Pulmonary artery endothelial cell (primary cell): ENCODE measurements at places on chromosomes 7 and 10.
A peak's percentile ranks its signal among the peaks of the same experiment; 100 is the strongest.

- no peak for DNase-seq
These were observed 23.5 kb downstream of the HEPACAM2 start for GRCh38 chr7:93202594-93203250.

GRCh38 chr7:149642589-149642988, 130.8 kb downstream of the ZNF467 start:
- no peak for DNase-seq

DNA sequence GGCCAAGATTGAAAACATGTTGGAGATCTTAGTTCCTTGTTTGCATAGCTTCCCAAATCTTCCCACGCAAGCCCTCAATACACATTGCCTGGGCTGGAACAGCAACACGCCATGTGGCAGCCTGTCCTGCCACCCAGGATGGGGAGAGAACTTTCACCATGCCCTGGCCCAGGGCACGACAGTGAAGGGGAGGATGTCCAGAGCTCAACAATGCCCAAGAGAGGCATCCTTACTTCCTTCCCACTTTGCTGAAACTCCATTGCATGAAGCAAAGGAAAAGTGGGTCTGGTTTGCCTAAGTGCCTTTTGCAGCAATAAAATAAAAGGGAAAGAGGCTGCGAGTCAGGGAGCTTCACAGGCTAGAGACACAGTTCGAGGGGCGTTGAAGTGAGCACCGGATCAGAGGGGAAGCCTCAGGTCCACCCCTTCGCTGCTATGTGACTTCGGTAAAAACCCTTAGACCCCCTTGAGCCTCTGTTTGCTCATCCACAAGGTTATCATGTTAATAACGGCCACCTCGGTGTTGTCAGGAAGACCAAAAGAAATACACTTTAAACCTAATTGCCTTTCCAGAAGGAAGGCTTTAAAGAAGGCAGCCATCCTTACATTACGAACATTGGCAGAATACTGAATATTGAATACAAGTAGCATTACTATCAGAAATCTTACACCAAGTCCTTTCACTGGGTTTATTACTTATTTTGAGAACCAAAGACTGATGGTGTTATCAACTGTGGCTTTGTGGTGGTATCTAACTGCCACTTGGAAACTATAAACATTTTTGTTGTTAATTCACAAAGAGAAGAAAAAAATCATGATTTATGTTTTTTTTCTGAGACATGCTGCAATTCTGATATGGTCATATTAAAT, 133.3 kb downstream of the ICA1 start:
- no peak for DNase-seq

DNA sequence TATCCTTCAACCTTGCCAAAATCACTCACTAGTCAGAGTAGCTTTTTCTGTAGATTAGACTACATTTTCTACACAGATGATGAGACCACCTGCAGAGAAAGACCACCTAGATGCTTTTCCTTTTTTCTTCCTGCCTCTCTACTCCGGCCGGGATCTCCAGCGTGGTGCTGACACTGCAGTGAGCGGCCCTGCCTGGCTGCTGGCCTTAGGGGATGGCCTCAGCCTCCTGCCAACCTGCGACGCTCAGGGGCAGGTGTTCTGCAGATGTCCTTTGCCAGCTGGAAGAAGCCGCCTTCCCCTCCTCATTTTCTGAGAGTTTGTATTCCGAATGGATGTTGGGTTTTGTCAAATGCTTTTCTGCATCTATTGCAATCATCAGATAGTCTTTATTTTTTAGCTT, 43.5 kb upstream of the NKX6-2 start:
- no peak for DNase-seq

GRCh38 chr7:537911-538634, 18.4 kb upstream of the PDGFA start:
- peak; percentile 71 for DNase-seq

GRCh38 chr7:155236386-155236785, 61.3 kb upstream of the INSIG1 start:
- DNase-seq, result no peak

DNA sequence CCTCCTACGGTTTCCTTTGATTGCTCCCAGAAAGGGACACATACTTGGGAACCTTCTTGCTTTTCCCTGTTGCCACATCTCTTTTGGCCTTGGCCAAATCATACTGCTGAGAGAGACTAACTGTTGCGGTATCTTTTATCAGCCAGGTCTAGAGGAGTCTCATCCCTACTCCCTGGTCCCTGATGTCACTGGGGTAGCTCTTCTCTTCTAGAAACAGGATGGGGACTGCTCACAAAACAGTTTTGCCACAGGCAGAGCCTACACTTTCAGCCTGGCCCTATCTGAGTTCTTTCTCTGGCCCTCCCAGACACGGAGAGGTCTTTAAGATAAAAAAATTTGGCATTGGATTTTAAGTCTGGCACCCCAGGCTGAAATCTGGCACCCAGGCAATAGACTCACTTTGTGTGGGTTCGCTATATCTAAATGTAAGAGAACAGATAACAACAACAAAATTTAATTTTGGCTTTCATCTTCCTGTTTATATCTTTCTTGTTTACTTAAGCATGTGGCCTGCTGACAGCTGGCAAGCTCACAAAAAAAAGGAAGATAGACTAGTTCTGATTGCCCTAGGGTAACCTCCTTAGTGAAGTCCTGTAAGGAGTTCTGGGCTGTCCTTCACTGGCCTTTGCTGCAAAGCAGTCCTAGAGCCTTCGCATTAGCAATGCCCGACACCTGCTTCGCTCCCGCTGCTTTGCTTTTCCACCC, 228.3 kb upstream of the NPVF start:
- no peak for DNase-seq

- DNase-seq, result no peak
These were observed 77.8 kb downstream of the TEX36 start for GRCh38 chr10:125605167-125605566.

GRCh38 chr7:76301000-76301399, 1.5 kb upstream of the HSPB1 start:
- DNase-seq, result no peak

DNA sequence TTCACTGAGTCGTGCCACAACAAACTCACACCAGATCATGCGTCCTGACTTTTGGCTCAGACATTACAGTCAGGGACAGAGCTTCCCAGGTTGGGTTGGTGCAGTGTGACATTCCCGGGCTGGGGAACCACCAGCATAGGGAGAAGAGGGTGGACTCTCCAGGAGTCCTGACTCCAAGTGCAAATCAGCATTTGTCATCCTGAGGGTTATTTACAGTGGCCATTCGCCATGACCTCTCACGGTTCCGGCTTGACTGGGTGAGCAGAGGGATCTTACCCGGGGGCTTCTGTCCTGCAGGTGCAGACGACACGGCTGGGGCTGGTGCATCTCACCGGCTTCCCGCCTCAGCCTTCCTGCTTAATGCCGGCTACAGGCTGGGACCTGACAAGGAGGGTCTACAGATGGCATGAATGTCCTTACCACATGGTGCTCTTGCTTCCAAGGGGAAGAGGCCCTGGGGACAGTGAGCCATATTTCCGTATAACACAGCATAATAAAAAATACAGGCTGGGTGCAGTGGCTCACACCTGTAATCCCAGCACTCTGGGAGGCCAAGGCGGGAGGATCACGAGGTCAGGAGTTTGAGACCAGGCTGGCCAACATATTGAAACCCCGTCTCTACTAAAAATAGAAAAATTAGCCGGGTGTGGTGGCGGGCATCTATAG, 12.5 kb upstream of the INTS1 start:
- DNase-seq, result no peak

- no peak for DNase-seq
These were observed 14.8 kb downstream of the LRRC27 start for GRCh38 chr10:132346806-132347205.

- no peak for DNase-seq
These were observed 203.7 kb downstream of the SORCS1 start for GRCh38 chr10:106960812-106961211.

DNA sequence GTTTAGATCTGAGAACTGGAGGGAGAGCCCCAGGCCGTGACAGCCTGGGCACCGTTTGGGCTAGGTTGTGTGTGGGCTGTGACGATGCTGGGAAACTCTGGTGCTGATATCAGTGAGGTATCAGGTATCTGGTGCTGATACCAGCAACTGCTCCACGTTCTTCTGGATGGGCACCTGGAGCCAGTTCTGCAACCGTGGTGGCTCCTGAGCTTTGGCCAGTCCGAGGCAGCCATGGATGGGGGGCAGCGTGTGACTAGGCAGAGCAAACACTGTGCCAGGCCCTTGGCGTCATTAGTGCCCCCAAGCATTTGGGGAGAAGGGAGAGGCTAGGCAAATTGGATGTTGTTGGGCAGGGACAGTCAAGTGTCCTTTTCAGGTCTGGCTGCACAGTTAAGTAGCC, 57.9 kb downstream of the ZNF467 start:
- DNase-seq, result no peak

GRCh38 chr10:43396928-43397624, 11.9 kb downstream of the HNRNPF start:
- DNase-seq, result no peak

DNA sequence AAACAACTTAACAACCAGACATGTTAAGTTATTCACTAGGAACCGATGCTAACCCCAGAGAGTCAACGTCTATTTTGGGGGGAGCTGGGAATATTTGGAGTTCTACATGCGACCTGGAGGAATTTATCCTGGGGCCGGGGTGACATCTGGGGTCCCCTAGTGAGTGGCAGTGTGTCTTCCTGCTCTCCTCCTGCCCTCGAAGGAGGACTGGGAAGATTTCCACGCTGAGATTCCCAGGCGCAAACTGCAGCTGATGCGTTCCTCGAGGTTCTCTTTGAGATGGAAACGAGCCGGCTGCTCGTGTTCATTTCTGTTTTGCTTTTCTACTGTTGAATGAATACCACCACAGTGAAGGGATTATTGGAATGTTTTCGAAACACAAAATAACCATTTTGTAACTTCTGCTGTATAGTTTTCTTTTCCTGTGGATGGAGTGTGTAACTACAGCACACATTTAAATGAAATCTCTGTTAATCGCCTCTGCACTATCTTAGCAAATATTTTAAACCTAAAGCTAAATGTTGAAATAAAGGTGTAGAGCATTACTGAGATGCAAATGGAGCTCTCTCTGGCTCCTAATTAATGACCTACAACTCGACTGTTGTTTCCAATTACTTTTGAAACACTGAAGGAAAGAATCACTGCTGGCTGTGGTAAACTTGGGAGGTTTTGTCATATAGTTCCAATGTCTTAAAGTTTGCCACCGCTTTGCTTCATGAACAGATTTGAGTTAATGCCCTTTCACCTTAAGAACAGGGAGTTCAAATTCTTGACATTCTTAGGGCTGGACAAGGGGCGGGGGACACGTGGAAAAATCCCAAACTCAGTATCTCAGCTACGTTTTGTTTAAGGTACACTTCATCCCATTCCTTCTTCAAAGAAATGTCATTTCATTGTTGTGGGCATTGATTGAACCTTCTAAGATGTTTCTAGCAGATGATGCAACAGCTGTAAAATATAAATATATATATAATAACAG, 21.1 kb downstream of the GATA3 start:
- no peak for DNase-seq

GRCh38 chr7:55252386-55252785, 112.8 kb upstream of the LANCL2 start:
- no peak for DNase-seq

- no peak for DNase-seq
These were observed 172.2 kb upstream of the FERD3L start for GRCh38 chr7:19317461-19317860.

DNA sequence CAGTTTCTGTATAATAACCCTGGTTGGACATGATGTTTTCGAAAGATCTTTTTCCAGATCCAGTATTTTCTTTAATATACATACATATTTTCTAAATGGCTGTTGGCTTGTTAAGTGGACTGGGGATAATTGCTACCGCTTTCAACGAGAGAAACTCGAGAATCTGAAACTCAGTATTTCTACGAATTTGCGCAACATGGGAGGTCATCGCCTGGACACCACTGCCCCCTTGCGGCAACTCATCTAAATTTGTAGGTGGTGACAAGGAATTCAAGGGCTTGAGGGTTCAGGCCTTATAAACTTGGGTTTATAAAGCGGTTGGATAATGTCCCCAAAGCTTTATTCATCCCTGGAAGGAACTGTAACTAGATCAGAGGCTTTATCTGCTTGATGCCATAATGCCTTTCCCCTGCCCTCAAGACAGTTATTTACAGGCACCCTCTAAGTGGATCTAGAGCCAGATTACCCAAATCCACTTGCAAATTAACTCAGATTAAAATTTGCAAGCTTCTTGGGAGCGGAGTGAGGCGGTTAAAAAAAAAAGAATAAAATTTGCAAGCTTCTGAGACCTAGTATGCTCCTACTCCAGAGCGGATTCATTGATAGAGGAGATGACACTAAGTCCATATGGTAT, 21.3 kb upstream of the KCNK18 start:
- peak; percentile 33 for DNase-seq

- no peak for DNase-seq
These were observed 36.5 kb downstream of the ITPRID1 start for GRCh38 chr7:31550432-31550831.

GRCh38 chr10:17128261-17128660, 1.4 kb downstream of the CUBN start:
- no peak for DNase-seq

DNA sequence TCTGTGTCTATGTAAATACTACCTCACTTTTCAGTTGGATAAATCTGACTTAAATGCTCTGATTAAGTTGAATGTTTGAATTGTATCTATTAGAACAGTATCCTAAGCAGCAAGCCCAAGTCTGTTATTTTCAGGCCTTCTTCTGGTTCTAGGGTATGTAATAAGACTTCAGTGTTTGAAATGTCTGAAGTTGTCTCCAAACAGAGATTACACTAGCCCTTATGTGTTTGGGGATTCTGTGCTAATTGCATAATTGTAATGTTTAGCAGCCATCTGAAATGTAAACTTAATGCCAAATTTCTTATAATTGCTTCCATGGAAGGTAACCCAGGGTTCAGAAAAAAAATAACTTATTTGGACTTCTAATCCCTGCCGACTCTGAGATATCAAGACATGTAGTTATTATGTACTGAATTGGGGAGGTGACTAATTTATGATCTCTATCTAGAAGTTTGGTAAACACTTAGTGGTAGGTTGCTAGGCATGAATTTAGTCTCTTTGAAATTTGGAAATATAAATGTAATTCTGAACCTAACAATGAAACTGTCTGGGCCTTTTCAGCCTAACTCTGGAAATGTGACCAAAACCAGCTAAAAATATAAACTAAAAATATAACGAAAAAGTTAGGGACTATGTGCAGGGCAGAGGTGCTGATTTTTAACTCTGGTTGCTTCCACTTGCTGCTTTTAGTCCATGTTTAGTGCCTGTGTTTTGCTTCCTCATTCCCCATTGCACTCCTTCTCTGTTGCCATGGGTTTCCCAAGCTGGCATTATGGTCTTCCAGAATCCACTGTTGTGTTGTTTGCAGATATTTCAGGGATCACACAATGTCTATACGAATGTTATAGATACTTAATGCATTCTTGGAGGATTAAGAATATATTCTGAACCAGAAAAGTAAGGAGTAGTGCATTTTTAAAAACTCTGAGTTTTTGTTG, 54.8 kb downstream of the MCU start:
- DNase-seq, result no peak
